Kidney (tissue), 22 donors: ENCODE measurements at places on chromosomes 1 and 21. TPM values are rescaled to one million over a fixed set of nuclear protein-coding genes. Genes with fewer than 3 reads are reported as not detected.

- no peak for DNase-seq
These were observed 8.3 kb upstream of the TNFRSF1B start for GRCh38 chr1:12158357-12159092.

The FCRL5 gene
- 10.3 TPM for total RNA-seq

DNA sequence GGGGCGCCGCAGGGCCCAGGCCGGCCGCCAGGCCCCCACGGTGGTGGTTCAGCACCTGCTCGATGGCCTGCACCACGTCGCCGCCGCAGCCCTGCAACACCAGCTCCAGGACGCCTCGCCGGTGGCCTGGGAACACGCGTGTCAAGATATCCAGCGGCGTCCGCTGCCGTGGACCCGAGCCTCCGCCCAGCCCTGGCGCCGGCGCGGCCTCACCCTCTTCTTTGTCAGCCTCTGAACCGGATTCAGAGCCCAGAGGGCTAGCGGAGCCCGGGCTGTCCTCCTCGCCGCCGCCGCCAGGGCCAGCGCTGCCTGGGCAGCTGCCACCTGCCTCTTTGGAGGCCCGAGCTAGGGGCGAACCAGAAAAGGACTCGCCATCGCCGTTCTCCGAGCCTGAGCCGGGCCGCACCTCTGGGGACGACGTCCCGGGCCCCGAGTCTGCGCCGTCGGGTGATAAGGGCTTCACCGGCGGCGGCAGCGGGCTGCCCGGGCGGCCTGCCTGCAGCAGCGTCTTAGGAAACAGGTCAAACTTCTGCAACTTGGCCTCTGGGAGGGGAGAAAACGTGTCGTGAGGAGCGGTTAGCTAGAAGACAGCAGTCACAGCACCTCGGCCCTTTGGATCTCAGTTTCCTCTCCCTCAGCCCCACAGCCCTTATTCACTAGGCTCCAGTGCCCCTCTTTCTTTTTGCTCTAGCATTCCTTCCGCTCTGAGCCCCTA, 3.9 kb downstream of the DMRTA2 start:
- peak; percentile 15 for DNase-seq

DNA sequence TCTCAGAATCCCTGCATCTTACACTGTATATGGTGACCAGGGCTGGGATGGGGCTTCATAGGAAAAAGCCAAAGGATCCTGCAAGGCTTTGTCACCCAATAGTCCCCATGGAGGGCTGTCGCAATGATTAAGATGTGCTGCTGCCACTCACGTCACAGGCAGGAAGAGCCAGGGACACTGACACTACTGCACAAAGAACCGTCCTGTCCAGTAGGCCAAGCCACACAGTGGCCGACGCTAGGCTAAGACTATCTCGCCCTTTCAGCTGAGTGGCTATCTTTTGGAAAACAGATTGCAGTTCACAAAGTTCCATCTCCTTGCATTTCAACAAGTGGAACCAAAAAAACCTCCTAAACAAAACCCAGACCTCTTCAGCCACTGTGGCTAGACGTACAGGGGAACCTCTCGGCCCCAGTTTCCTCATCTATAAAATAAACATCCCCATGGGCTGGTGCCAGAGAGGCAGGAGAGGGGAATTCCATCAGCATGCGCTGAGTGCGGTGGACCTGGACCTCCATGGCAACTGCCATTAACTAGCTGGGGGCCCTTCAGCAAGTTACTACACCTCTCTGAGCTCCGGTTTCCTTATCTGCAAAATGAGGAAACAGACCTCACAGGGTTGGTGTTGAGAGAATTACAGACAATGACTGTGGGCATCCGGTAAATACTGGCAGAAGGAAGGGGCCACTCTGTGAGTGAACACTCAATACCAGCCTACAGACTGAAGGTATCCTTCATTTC, 8.7 kb downstream of the CAPZB start:
- no peak for DNase-seq

DNA sequence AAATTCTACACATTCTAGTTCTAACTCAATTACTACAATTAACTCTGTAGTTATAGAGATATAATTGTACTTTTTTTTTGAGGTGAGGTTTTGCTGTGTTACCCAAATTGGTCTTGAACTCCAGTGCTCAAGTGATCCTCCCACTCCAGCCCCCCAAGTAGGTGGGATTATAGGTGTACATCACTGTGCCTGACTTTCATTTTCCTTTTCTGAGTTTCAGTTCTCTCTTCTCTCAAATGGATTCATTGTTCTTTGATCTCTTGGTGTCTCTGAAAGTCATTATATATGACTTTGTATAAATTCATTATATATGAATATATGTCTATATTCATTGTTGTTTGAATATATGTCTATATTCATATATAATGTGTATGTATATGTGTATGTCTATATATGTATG, 74.0 kb upstream of the GALNT2 start:
- no peak for DNase-seq

DNA sequence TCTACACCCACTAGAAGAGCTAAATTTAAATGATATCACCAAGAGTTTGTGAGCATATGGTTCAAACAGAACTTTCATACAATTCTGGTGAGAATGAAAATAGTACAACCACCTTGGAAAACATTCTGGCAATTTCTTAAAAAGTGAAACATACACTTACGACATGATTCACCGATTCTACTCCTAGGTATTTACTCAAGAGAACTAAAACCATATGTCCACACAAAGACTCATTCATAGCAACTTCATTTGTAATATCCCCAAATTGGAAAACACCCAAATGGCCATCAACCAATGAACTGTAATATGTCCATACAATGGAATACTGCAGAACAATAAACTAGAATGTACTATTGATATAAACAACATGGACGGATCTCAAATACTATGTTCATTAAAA, 51.2 kb upstream of the ADAM30 start:
- no peak for DNase-seq

The C1orf56 gene
- total RNA-seq: 6.2 TPM

The ZNF670 gene
- total RNA-seq: 2.9 TPM

DNA sequence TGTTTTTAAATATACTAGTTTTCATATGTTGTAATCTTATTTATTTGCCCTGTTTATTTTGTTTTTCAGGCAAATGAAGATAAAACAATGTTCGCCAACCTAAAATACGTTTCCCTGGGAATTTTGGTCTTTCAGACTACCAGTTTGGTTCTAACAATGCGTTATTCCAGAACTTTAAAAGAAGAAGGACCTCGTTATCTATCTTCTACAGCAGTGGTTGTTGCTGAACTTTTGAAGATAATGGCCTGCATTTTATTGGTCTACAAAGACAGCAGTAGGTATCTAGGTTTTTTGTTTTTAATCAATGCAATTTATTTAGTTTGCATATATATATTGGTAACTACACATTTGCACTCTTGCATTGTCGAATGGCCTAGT, 23.7 kb downstream of the SLC35A3 start:
- DNase-seq: no peak

The TFF2 gene
- not detected for total RNA-seq

DNA sequence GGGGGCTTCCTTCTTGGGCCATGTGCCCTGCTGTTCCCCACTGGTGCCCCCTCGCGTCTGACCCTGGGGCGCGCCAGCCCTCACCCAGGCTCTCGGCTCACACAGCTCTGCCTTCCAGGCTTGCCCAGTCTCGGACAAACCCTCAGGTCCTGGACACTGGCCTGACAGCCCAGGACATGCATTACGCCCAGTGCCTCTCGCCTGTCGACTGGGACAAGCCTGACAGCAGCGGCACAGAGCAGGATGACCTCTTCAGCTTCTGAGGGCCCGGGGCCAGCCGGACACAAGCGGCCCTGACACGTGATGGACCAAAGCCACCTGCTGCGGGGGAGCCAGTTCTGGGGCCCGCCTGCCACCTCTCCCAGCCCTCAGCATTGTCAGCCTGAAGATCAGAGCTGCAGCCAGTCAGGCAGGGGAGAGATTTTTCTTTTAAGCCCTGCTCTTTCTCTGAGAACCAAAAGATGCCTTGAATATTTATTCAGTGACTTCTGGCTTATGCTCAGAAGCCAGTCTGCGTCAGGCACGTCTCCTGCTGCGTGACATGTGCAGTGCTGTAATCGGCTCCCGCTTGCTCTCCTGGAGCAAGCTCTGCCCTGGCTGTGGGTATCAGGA, 23.4 kb downstream of the LDLRAP1 start:
- peak; percentile 60 for DNase-seq

- DNase-seq: no peak
These were observed 27.5 kb downstream of the ADGRB2 start for GRCh38 chr1:31736675-31737074.

DNA sequence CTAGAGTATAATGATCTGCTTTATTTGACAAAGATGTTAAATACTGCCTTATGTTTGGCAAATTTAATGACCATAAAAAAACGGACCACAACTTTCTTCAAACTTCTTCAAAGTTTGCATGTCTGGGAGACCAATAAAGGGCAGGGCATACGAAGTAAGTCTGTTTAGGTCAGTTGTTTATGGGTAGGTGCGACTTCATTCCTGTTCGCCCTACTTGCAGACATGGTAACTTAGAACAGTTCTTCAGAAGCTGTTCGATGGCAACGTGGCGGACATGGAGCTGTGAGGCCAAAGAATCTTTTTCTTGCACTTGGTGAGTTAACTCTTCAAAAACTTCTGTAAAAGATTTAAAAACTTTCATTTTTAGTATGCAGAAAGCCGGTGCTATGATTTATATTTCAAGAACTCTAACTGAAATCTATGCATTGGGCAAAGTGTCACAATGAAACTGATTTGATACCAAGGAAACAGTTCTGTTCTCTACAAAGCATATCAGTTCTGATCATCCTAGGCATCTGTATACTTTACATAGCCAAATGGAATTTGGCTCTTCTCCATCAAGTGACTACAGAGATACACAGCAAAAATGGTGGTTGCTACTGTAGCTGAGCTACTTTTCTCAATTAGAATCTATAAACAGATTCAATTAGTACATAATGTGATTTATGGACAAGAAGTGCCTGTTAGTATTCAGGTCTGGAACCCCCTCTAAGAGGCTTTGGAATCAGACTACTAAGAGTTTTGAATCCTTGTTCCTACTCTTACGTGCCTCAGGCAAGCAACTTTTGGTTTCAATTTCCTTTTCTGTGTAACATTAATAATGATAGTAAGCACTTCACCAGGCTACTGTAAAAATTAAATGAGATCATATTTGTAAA, 25.7 kb downstream of the C21orf91 start:
- no peak for DNase-seq

- no peak for DNase-seq
These were observed 27.7 kb downstream of the AGO3 start for GRCh38 chr1:35958558-35958957.

DNA sequence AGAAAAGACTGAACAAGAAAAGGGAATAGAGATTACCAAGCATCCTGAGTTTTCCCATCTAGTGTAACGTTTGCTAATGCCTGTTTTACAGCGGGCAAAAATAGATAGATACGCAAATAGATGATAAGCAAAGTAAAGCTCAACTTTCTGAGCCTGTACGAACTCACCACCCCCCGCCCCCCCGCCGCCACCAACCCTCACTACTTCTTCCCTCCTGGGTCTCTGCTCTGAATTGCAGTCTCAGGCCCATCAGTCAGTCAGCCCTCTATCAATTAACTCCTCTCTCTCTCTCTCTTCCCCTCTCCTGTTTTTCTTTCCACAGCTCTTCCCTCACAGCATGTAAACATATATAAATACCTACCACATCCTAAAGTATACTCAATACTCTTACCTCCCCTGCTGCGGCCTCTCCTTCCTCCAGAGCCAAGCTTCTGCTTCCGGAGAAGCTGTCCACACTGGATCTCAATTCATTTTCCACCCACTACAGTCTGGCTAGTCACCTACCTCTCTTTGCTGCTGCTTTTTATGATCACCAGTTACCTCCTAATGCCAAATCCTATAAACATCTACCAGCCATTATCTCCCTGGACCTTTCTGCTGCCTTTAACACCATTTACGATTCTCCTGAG, 64.6 kb downstream of the CAPN2 start:
- no peak for DNase-seq

GRCh38 chr1:15701784-15702183, 17.7 kb downstream of the PLEKHM2 start:
- DNase-seq: no peak

- DNase-seq: no peak
These were observed 6.0 kb upstream of the SMIM12 start for GRCh38 chr1:34865573-34865972.

DNA sequence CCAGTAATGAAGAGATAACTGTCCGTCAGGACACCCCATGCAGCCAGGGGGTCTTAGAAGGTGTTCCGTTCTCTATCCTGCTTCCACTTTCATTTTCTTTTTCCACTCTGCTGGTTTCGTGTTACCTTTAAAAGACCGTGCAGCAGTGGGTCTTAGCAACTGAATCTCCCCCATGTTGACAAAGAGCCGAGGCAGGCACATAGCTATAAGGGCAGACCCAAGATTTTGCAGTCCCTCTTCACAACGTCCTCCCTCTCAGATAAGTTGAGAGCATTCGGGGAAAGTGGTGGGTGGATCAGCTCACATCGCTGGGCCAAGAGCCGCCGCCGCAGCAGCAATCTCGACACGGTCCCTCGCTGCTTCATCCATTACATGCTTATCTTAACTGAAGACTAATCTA, 355.5 kb downstream of the LMO4 start:
- peak; percentile 60 for DNase-seq

The ANGPTL3 gene
- total RNA-seq: 0.41 TPM

The RGSL1 gene
- not detected for total RNA-seq

- no peak for DNase-seq
These were observed 1.7 kb upstream of the GRIK3 start for GRCh38 chr1:37035796-37036666.

DNA sequence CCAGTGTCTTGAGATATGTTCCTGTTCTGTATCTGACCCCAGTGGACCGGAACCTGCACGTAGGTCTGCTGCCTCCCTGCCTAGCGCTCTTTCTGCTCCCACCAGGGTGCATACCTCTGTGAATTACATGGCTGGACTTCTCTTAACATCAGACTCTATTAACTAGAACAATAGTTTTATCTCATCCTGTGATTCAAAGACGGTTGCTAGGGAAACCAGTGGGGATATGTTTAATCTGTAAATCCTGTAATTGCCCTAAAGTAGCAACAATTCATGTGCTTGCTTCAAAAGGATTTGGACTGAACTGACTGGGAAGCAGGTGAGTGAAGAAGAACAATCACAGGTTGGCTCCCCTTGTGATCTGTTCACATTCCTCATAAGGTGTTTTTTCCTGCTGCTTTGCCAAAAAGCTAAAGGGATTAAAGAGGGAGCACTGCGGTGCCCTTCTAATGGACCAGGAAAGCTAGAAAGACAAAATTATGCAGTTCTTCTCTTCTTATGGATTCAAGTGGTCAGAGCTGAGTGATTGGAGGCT, 52.7 kb upstream of the DIRAS3 start:
- DNase-seq: no peak

The FCRL6 gene
- total RNA-seq: 1.4 TPM

GRCh38 chr1:31712630-31713029, 8.8 kb upstream of the COL16A1 start:
- DNase-seq: peak; percentile 49

GRCh38 chr1:240235521-240236288, 144.0 kb downstream of the FMN2 start:
- DNase-seq: no peak

DNA sequence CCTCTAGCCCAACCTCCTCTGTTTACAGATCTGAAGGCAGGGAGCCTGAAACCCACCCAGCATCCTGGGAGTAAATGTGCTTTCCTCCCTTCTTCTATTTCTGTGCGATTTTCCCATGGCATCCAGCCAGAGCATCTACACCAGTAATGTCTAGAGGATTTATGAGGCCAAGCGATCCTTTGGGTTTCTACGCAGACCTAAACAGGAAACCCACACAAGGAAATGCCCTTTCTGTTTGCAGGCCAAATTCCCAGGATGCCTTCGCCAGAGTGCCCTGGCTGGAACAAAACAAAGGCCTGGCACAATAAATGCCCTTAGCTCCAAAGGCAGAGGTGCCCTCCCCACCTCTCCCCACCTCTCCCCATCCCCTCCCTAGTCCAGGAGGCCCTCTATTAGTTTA, 110.5 kb upstream of the CDC42BPA start:
- peak; percentile 97 for DNase-seq
